ENCODE measurements at places on chromosomes 1 and 21.

DNA sequence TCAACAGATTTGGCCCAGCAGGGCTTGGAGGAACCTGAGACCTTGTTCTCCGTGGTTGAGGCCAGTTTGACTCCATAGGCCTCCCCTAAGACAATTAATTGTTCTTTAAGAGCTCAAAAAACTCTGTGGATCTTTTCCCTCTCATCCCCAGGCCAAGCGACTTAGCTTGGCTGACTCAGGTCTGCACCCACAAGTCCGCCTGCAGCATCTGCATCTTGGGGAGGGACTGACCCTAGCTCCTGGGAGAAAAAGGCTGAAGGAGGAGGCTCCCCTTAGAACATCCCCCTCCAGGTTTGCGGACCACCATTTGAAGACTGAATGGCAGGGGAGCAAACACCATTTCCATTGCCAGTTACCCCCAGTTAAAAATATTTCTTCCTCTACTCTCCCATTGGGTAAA is 1.5 kb upstream of the HES2 start:
- no peak for DNase-seq

DNA sequence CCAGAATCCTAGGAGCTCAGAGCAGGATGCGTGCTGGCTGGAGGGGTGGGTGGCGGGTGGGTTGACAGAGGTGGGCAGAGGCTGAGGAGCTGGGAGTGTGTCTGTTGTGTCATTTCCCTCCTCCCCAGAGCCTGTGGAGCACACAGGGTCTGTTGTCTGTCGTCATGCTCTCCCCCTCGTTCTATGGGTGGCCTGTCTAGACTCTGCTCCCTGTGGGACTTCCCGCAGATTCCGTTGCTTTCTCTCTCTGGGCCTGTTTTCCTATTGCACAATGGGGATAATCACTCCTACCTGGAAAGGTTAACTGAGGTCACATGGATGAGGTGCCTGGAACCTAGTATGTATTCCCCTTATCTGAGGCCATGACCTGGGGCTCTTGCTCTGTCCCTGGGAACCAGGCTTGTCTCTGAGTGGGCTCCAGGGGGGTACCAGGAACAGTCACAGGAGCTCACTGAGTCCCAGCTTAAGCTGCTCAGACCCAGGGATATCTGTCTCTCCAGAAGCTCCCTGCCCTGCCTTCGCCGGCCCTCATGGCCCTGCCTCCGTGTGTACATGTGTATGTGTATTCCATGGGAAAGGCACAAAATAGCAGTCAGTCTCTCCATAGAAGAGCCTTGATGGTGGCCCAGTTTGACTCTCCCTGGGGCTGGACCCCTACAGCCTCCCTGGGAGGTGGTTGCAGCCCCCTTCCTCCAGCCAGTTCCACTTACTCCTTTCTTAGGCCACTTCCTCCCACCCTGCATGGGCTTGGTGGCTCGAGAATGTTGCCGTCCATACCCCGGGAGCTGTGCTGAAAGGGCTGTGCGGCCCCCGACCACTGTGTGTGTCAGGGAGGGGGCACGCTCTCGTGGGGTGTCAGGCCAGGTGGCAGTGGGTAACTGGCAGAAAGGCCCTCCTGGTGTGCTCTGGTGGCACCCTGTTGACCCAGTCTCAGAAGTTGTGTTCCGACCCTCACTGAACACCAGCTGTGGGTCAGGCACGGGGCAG is 17.9 kb downstream of the PTPRF start:
- DNase-seq = no peak

GRCh38 chr1:19372136-19372514 is 60.0 kb downstream of the SLC66A1 start:
- DNase-seq = no peak

DNA sequence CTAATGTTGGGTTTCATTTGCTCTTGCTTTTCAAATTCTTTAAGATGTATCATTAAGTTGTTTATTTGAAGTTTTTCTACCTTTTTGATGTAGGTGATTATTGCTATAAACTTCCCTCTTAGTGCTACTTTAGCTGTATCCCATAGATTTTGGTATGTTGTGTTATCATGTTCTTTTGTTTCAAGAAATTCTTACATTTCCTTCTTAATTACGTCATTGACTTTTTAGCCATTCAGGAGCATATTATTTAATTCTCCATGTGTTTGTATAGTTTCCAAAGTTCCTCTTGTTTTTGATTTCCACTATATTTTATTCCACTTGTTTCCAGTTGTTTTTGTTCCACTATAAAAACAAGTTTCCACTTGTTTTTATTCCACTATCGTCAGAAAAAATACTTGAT is 15.0 kb downstream of the GPR88 start:
- DNase-seq = no peak

- DNase-seq = no peak
These were observed 12.5 kb upstream of the KIF26B start for GRCh38 chr1:245142171-245142798.

DNA sequence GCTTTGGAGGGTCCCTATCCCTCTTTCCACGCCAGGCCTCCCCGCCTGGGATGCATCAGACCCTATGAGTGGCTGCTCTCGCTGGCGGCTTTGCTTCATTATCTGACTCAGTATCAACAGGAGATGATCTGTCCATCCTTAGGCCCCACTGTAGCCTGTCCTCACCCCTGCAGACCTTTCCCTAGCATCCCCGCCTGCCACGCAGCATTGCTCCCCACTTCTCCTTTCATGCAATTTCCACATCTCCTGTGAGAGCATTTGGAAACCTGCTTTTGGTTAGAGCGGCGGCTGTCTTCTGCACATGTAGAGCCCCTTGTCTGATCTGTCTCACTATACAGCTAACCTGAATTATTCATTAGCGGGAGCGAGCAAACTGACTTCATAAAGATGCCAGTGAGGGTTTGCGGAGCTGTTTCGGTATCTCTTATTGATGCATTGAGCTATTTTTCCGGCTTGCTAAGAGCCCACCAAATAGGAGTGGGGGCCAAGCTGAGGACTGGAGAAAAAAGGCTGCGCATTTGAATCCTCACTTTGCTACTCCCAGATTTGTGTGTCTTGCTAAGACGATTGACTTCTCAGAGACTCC is 40.0 kb upstream of the ATP2B4 start:
- DNase-seq = no peak

GRCh38 chr1:228873709-228874108 is 138.4 kb downstream of the RHOU start:
- no peak for DNase-seq

DNA sequence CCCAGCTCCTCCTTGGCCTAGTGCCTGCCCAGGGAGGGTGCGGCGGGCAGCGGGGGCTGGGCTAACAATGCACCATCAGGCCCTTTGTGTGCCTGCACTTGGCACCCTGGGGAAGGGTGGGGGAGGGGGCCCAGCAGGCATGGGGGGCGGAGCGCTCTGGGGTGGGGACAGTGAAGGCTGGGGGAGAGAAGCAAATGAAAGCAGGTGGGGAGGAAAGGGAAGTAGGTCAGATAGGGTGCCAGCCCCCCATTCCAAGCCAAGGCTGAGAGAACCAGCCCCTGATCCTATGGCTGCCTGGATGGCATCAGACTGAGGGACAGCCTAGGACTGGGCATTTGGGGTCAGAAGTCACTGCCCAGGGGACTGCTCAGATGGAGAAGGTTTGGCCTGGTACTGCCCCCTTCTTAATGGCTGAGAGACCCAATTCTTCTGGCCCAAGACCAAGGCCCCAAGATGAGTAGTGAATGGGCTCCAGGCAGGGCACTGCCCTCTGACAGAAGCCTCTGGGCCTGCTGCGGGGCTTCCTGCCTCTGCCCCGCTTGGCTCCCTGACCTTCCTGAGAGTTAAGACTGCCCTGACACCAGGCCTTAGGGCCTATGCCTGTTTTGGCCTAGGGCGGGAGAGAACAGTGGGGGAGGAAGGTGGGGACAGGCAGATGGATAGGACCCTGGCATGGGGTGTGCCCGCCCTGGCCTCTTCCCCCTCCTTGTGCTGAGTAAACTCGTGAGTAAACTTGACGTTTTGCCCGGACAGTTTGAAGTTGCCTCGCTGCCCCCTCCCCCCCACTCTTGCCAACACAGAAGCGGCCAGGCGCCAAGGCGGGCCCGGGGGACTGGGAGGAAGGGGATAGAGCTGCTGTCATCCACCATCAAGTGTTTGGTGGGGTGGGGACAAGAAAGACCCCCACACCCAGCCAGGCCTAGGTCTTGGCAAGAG is 2.7 kb downstream of the ZBTB7B start:
- DNase-seq = peak; percentile 31

DNA sequence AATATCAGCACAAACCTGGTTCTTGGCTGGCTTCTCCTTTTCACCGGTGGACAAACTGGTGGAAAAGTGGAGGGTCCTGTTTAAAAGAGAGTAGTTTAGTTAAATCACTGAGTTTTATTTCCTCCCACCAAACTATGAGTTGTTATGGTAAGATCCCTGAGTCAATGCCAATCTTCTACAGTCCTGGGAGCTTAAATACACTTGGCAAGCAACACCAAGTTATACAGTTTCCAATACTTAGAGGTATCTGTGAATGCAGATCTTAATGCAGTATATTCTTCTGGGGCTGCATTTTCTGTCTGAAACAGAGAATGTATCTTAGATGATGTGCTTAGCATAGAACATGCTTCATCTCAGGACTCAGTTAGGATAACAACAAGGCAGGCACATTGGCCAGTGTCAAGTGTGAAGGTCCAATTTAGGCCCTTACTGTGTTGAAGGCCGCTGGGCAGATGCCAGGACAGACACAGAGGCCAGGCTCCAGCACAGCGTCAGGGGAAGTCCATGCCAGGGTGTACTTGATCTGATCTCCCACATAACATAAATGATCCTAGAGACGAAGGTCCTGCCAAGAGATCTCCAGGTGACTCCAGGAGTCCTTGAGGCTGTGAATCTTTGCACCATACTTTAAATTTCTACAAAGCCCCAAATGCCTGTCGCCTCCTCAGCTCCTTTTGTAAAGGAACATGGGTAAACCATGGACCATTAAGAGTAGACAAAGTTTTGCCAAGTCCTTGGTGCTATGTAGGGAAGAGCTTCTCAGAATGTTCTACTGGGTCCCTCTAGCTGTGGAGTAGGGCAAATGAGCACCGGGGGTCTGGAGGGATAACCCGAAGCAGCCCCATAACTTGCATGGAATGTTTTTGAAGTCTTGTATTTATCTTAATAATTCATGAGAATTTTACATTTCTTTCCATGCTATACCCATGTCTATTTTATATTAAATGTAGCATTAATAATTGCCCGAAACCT is 76.8 kb downstream of the KCNJ15 start:
- no peak for DNase-seq

DNA sequence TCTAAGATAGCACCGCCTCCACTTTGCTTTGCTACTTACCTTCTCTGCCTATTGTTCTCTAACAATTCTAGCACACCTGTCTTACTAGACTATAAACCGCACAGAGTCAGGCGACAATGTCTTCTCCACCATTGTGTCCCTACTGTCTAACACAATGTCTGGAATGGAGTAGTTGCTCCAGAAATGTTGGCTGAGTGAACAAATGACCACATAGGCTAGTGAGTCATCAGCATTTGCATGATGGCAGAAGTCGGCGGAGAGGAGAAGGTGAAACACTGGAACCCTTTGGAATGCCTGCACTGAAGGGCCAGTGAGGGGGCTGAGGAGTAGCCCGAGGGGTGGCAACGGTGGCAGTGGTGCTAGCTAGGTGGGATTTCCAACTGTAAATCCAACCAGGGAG is 14.0 kb upstream of the PABPC4 start:
- no peak for DNase-seq

- no peak for DNase-seq
These were observed 108.1 kb upstream of the BACE2 start for GRCh38 chr21:41059871-41060270.

- DNase-seq = no peak
These were observed 243.4 kb upstream of the PTBP2 start for GRCh38 chr1:96478228-96478627.

GRCh38 chr1:119946724-119947123 is 50.4 kb upstream of the ADAM30 start:
- no peak for DNase-seq

DNA sequence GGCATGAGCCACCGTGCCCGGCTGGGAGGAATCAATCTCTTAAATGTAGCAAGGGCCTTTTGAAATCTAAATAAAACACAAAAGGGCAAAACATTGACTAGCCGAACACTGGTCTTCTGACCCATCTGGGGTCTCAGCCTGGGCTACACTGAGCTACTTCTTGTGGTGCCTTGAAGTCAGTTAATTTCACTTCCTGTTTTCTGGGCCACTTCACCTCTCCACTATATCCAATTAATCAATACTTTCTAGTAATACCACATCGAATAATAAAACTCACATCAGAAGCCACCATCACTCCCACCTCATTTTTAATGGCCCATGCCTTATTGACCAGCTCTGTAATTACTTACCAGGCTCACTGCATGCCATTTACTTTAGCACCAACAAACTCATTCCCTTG is 138.0 kb upstream of the SAMSN1 start:
- no peak for DNase-seq

DNA sequence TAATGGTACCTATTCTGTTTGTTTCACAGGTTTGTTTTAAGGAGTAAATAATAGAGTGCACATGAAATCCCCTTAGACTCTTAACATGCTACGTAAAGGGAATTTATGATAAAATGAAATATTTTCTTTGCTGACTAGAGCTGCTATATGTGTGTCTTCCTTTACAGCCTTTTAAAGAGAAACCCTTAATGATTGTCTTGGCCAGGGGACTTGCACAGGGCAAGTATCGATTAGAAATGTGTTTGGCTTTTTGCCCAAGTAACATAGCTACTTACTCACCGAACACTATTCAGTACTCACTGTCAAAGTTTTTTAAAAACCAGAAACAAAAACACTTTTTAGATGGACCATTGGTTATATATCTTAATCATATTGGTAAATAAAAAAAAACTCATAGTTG is 71.3 kb upstream of the KIAA1614 start:
- no peak for DNase-seq

- DNase-seq = no peak
These were observed 48.0 kb upstream of the SLC19A1 start for GRCh38 chr21:45590246-45590725.

DNA sequence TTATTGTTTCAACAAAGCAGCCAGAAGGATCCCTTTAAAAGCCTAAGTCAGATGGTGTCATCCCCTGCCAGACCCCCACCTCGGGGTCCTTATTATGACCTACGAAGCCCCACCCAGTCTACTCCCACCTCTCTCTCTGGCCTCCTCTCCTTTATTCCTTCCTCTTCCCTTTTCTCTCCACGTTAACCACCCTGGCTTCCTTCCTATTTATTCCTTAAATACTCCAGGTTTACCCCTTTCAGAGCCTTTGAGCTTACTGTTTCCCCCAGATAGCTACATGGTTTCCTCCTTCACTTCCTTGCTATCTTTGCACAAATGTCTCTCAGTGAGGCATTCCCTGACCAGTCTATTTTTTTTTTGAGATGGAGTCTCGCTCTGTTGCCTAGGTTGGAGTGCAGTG is 12.0 kb upstream of the SLC9A1 start:
- no peak for DNase-seq

DNA sequence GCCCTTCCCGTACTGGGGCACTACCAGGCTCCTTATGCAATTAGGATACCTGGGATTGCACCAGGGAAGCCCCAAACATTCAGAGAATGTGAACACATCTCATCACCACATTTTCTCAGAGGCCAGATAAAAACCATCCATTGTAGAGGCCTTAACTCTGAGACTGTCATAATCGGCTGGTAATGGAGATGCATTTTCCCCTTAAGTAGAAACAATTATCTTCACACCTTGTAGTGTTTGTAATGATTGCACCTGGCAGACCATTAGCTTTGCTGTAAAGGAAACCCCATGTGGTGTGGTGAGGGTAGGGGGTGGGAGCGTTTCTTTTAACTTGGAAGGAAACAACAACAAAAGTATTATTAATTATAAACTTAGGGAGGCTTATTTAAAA is 90.0 kb upstream of the TLR5 start:
- DNase-seq = no peak
